K562 (cell line): ENCODE measurements at places on chromosomes 4 and X.
A peak's percentile ranks its signal among the peaks of the same experiment; 100 is the strongest.

DNA sequence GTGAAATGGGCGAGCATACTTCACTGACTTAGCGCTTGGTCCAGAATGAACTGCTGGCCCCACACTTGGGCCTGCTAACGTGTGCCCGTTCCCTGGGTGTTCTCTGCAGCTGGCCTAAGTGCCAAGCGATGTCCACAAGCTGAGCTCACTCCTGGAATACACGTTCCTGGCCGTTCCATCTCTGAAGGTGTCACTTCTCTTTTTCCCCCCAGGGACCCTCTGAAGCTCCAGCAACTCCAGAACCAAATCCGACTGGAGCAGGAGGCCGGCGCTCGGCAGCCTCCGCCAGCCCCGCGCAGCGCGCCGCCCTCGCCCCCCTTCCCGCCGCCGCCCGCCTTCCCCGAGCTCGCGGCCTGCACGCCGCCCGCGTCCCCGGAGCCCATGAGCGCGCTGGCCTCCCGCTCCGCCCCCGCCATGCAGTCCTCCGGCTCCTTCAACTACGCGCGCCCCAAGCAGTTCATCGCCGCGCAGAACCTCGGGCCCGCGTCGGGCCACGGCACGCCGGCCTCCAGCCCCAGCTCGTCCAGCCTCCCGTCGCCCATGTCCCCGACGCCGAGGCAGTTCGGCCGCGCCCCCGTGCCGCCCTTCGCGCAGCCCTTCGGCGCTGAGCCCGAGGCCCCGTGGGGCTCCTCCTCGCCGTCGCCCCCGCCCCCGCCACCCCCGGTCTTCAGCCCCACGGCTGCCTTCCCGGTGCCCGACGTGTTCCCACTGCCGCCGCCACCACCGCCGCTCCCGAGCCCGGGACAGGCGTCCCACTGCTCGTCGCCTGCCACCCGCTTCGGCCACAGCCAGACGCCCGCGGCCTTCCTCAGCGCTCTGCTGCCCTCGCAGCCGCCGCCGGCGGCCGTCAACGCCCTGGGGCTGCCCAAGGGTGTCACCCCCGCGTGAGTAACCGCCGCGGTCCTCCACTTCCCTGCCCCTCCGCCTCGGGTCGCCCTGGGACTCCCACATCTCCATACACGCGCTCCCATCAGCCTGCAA, 132.3 kb downstream of the CBR4 start:
- DNase-seq: no peak

DNA sequence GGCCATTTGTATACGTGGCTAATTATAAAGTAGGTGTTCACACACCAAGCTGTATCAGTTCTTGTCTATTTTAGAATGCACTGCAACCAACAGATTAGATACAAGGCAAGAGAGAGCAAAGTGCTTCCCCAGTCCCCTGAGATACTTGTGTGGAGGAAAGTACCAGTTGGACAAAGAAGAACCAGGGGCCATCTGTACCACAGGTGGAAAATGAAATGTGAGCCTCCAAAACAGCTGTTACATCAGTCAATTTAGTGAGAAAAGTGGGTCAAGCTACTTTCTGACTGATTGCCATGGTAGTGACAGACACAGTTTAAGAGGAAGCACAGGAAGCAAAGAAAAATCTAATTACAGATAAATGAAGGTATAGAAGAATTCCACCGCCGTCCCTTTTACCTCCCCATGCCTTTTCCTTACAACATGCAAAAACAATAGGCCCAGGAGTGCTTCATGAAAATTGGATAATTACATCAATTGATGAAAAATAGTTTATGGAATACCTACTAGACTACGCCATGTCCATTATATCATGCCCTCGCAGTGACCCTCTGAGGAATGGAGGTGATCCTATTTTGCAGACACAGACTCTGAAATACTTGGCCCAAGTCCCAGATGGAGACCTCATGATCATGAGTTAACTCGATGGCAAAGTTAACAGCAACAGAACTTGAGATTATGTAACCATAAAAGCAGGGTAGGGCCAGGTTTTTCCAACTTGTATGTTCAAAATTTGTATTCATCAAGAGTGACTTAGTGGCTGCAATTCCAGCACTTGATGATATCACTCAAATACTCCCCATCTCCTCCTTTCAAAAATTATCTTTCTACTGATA, 15.8 kb downstream of the SMPX start:
- no peak for DNase-seq

DNA sequence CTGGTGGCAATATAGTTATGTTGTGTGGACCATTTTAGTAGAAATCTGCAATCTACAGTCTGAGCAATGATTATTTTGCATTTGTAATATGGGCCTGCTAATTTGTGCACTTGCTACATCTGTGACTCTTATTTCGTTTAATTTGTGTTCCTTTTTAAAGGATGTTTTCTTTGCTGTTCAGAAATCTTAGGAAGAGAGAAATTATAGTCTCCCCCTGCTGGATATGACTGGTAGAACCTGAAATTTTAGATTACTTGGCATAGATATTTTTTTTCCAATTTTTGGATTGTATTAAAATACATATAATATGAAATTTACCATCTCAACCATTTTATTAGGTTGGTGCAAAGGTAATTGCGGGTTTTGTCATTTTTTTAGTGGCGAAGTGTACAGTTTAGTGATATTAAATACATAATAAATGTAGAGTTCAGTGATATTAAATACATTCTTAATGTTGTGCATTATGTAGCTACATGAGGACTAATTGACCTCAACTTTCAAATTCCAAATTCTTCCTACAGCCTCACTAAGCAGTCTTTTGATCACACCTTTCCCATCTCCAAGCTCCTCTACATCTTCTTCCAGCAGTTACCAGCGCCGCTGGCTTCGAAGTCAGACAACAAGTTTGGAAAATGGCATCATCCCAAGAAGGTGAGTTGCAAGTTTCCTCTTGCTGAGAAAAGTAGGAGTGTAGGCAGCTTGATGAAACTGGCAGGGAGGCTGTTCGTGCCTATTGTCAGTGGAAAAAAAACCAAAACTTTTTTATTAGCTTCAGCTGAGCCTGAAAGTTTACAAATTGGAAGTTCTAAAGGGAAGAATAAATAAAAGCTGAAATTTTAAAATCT, 82.2 kb downstream of the FNIP2 start:
- peak; percentile 24 for DNase-seq

DNA sequence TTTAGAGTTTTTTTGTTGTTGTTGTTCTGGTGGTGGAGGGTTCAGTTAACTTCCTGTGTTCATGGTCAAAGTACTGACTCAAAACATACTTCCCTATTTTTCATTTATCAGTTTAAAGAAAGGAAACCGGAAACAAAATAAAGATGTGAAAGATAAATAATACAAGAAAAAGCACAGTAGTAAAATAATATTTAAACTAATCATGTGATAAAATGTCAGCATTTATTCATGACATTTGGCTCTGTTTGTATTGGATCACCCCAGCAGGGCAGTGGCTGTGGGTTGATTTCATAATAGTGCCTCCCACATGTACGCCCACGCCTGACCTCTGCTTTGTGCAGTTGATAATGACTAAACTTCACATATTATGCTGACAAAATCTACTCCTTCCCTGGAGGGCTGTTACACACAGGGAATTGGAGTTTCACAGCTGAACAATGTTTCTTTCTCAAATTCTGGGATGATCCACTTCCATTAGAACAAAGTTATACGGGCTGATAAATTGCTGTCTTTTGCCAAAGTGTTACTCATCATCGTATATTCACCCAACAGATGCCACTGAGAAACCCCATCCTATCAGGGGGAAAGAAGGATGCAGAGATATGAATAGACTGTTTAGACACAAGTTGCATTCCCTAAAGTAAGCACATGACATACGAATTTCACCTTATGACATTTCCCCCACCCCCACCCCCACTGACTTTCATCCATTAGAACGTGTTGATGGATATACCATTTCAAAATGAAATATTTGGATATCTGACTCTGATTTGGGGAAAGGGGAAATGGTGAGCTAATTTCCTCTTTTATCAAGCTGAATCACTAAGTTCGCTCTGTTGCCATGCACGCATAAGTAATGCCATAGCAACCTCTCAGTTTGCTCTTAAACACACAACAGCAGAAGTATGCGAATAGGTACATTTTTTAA, 48.3 kb downstream of the AMELX start:
- DNase-seq: peak; percentile 49

- peak; percentile 26 for DNase-seq
Measured at GRCh38 chr4:94011190-94011589, 182.6 kb downstream of the ATOH1 start.

- DNase-seq: no peak
Measured at GRCh38 chr4:107900508-107900907, 30.8 kb upstream of the CYP2U1 start.

GRCh38 chr4:12421364-12421763, 992.7 kb upstream of the HS3ST1 start:
- DNase-seq: no peak

DNA sequence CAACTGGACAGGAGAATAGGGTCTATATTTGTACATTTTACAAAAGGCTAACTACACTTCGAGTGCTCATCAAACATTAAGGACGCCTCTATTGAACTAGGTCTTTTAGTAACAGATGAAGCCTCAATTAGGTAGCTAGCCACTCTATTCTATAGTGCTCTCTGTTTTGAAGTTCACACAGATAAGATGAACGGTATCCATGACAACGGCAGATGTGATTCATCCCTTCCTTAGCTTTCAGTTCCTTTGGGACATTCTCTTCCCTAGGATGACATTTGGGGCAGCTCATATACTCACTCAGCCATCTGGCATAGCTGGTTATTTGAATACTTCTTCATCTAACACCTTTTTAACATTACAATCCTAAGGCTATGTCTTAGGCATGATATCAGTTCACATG, 62.4 kb upstream of the WDFY3 start:
- no peak for DNase-seq

DNA sequence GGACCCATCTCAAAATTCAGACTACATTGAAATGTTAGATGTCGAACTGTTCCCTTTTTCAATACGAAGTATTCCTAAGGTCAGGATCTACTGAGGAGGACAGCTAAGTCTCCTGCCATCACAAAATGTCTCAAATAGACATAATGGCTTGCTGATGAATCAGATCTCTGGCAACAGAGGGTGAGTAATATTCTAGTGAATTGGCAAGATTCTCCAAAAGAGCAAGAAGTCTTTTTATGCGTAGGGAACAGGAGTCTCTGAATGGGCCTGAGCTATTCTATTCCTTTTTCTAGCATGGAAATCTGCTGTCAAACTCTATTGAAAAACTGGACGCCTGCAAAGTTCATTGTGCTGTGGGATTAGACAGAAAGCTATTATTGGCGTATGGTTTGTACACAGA, 145.4 kb downstream of the FNIP2 start:
- no peak for DNase-seq

DNA sequence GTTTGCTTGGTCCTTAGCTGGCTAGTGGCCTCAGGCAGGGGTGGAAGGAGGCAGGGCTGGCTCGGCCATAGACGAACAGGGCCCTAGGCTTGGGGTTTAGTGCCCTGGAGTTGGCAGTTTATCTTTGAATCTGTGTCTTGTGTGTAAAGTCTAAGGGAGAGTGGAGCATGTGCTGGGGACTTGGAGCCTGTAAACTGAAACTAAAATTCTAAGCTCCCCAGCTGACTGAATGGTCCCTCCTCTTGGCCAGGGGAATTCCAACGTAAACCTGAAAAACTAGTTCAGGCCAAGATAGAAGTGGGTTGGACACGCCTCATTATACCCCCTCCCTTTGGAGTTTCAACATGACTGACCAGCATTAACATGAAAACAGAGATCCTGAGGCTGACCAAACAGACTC, 46.1 kb upstream of the GPR78 start:
- no peak for DNase-seq

- DNase-seq: no peak
Measured at GRCh38 chrX:133859860-133860259, 125.5 kb downstream of the GPC3 start.

GRCh38 chr4:91746551-91746950, 557.2 kb upstream of the GRID2 start:
- DNase-seq: no peak

- DNase-seq: peak; percentile 79
Measured at GRCh38 chr4:81913427-81913879, 441.7 kb upstream of the RASGEF1B start.

DNA sequence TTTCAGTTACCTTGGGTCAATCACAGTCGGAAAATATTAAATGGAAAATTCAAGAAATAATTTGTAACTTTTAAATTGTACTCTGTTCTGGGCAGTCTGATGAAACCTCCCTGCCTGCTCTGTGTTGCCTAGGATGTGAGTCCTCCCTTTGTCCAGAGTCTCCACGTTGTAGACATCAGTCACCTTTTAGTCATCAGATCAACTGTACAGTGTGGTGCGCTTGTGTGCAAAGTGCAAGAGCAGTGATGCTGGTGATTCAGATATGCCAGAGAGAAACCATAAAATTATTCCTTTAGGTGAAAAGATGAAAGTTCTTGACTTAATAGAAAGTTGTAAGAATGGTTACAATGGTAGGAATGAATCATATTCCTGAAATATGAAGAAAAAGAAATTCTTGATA, 1.4 kb downstream of the SPATA4 start:
- DNase-seq: no peak

DNA sequence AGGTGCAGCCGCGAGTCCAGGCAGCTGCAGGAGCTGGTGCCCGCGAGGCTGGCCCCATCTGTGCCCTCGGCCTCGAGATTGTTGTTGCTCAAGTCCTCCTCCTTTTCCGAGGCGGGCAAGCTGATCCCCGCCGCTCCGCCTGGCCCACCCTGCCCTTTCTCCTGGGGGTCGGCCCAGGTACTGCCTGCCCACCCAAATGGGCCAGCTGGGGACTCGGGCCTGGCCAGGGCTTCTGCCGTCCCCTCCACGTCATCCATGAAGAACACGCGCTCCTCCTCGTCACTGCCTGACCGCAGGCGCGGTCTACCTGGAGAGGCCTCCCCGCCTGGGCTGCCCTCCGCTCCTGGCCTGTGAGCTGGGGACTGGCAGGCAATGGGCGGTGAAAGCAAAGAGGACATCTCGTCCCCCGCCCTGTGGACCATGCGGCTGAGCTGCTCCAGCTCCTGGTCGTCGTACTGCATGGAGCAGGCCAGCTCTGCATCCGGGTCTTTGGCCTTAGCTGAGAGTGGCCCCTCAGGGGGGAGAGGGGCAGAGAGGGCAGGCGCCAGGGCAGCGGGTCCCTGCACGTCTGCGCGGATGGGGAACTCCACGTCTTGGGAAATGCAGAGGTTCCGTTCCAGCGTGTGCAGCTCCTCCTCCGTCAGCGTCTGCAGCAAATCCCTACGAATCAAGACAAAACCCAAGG, 43.1 kb upstream of the MXD4 start:
- no peak for DNase-seq
